ENCODE measurements at places on chromosomes 16 and 17. TPM values are rescaled to one million over a fixed set of nuclear protein-coding genes. Genes with fewer than 3 reads are reported as not detected.

Gene OSBPL7
- polyA plus RNA-seq = 7.5 TPM

Gene TMEM132E
- not detected for polyA plus RNA-seq

GRCh38 chr17:42913522-42913921 is 12.9 kb downstream of the G6PC1 start:
- DNase-seq = no peak

- no peak for DNase-seq
These were observed 10.3 kb upstream of the IGFBP4 start for GRCh38 chr17:40432864-40433528.

DNA sequence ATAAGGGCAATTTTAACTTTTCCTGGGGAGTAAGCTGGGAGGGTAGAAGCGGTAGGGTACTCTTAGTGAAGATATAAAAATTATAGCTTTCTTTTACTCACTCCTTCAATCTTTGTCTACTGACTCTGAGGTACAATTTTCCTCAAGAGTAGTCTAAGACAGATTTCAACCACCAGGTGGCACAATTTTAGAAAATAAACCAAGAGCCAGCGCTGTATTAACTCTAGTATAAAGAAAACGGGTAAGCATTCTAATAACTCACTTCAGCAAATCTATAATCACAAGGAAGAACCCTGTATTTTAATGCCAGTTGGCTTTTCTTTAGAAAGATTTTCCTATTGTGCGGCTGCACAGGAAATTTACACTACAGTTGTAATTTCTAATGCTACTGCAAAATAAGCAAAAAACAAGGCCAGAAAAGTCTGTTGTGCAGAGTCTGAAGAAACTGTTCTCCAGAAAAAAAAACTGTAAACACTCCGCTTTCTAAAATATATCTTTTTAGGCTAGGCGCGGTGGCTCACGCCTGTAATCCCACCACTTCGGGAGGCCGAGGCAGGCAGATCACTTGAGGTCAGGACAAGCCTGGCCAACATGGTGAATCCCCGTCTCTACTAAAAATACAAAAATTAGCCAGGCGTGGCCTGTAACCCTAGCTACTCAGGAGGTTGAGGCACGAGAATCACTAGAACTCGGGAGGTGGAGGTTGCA is 1.9 kb downstream of the CMC2 start:
- DNase-seq = peak; percentile 56

DNA sequence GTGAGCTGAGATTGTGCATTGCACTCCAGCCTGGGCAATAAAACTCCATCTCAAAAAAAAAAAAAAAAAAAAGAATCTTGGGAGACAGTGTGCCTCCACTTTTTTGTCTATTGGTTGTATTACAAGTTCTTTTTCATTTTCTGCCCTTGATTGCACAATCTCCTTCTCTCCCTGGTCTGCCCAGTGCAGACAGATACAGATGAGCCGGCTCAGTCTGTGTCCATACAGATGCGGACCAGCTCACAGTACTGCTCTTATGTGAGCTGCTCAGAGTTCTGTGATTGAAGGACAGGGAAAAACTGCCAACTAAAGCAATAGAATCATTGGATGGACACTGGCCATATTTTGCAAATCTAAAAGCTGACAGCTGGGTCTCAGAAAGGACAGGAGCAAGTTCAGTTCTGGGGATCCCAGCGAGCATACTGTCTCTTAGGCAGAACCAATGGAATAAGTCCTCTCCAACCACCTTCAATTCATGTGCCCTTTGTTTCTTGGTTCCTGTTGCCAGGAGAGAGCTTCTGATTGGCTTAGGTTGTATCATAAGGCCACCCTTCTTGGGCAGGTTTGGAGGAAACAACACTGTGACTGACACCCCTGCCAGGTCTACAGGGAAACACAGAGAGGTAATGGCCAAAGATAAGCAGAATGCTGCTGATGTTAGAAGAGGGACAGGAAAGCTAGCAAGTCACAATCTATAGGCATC is 495.6 kb upstream of the HSBP1 start:
- no peak for DNase-seq

- DNase-seq = no peak
These were observed 867.7 kb upstream of the EEF2KMT start for GRCh38 chr16:5965321-5965720.

DNA sequence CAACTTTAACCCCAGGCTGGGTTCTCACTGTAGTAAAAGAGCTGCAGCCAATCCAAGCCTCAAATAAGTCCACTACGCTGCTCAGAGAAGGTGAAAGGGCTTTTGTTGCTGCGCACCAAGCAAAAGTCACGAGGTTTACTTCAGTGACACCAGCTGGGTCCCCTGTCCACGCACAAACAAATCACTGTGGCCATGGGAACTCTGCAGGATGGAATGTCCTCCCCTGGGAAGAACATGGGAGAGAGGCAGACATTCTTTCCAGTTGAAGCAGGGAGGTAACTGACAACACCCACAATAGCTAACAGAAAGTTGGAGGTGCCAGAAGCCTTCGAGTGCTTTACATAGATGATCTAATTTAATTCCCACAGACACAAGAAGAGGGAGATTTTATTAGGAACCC is 181.9 kb downstream of the PMP22 start:
- no peak for DNase-seq

Measured in immature natural killer cell (primary cell).